Left cardiac atrium (tissue), 4 donors: ENCODE measurements at places on chromosomes 5 and 9. TPM values are rescaled to one million over a fixed set of nuclear protein-coding genes. Genes with fewer than 3 reads are reported as not detected.

DNA sequence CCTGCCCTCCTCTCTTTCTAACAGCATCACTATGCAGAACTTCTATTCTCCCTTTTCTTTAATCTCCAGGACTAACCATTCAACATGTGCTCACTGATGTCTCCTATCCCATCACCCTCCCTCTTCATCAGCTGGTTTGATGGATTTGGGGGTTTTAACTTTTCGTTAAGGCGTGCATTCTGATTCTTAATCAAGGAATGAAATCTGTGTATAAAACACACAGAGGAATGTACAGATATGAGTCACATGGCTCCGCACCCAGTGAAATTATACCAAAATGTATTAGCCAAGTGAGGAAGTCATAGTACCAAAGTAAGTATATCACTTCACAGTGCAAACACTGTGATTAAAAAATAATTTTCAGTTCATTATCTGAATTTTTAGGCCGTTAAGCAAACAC is 35.2 kb downstream of the MARCHF11 start:
- no peak for DNase-seq

Gene CYFIP2
- 27.6 TPM for total RNA-seq

- DNase-seq, result no peak
Observed at GRCh38 chr5:45261125-45261524, 435.1 kb downstream of the HCN1 start.

Gene MEIKIN
- not detected for total RNA-seq

GRCh38 chr5:75006865-75007822 is 45.2 kb downstream of the GCNT4 start:
- DNase-seq, result no peak

DNA sequence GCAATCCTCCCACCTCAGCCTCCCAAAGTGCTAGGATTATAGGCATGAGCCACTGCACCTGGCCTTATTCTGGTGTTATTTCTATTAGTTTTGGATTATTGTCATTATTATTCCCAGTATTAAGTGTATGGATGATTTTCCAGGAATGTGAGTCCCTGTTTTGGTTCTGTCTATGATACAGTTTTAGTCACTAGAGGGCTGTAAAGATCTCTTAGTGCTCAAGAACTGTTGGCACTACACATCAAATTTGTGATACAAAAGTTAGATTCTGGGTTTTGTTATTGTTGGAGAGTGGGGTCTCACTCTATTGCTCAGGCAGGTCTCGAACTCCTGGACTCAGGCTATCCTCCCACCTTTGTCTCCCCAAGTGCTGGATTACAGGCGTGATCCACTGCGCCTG is 12.1 kb downstream of the CCL28 start:
- DNase-seq, result no peak

DNA sequence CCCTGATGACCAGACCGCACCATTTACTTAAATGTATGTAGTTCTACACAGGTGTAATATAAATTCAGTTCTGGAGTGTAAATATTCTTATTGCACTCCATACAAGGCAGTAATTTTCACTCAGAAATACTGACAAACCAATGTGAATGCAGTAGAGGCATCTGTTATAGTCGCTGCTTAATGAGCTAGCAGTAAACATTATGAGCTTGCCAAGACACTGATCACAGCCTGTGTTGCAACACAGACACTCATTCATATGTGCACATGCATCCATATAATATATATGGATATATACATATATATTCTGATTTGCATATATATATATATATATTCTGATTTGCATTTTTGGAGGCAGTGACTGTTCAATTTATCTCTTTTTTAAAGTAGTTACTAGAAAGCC is 435.1 kb upstream of the ST8SIA4 start:
- no peak for DNase-seq

DNA sequence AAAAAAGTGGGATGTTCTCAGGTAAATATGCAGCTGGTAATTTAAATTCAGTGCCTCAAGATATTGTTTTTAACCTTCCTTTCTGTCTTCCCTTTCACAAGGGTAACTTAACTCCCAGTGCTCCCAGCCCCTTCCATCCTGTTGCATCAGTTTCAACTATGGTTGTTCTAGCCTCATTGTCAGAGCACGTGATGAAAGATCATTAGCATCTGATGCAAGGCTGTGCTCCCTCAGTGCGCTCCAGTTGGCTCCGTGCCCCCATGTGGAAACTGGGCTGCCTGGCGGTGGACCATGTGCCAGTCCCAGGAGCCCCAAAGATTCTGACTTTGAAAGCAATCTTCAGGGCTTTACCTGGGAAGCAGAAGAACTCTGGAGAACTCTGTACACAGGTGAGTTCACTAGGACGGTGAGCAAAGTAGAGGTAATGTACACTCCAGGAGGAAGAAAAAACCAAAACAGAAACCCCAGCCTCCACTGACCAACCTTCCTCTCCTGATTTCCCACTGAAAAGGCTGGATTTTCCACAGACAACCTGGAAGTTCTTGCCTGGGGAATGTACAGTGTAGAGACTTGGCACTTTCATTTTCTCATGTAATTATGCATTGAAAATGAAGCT is 96.9 kb downstream of the SLC1A3 start:
- peak; percentile 34 for DNase-seq

- DNase-seq, result no peak
Observed at GRCh38 chr9:124475868-124476690, 25.8 kb downstream of the ADGRD2 start.

- DNase-seq, result no peak
Observed at GRCh38 chr5:35921930-35922329, 16.5 kb downstream of the CAPSL start.

Gene HK3
- 16.8 TPM for total RNA-seq

DNA sequence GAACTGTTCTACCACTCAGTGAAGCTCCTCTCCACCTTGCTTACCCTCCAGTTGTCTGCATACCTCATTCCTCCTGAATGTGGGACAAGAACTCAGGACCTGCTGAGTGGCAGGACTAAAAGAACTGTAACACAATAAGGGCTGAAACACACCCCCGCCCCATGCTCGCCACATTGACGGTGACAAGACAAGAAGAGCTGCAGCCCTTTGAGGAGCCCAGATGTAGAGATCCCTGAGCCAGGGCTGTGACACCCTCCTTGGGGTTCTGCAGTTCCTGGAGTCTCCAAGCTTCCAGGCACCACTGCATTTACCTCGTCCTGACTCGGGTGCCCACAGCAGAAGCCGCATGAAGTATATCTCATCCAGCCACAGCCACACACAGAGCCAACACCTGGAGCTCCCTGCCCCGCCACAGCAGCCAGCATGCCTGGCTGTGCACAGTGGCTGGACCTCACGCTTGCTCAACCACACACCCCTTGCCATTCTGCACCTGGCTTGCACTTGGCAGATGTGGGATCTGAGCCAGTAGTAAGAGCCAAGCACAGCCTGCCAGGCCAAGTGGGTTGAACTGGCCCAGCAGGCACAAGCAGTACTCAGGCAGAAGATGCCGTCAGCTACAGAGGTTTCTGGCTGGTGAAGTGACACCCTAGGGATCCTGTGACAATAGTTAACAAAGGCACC is 166.1 kb downstream of the RNF180 start:
- DNase-seq, result peak; percentile 62

Gene RBM27
- total RNA-seq, result 13.7 TPM

GRCh38 chr5:129991780-129992179 is 87.5 kb downstream of the CHSY3 start:
- DNase-seq, result no peak

DNA sequence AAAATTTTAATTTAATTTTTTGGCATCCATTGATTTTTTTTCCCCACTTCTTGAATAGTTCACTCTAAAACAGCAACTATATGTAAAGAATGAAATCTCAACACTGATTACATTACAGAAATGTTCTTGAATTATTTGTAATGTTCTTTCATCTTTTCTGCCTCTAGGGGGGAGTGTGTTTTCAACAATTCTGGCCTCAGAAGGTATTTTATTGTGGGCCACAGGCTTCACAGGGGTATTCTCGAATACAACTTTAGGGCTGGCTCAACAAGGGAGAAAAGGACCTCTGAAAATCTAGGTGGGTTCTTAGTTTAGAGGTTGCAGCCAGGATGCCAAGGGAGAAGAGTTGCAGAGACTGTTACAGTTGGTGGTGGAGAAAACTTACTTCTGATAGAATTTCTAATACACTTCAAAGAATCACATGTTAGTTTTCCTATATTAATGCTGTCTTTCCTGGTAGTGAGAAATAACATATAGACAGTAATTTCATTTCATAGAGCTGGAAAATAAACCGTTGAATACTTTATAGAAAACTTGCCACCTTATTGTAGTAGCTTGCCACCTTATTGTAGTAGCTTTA is 3.6 kb upstream of the NPR3 start:
- DNase-seq, result no peak

Gene SLC28A3
- total RNA-seq, result 1.2 TPM

DNA sequence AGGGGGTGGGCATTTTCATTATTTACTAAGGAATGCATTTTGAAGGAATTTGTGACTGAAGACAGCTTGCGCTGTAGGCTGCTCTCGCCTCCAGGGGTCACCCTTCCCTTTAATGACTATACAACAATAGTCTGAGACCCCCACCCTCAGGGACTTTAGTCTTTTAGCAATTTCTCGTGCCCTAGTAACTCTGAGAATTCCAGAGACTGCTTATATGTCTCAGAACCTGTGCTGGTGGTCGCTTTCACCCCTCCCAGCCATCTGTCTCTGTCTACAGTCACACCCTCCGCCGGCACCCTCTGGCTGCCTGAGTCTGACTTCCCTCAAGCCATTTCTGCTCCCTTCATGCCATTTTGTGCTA is 671.4 kb downstream of the NR2F1-AS1 start:
- DNase-seq, result no peak

Gene CYLC2
- total RNA-seq, result not detected

GRCh38 chr5:107567901-107568671 is 102.7 kb downstream of the EFNA5 start:
- no peak for DNase-seq

Gene BTNL9
- 31.4 TPM for total RNA-seq

DNA sequence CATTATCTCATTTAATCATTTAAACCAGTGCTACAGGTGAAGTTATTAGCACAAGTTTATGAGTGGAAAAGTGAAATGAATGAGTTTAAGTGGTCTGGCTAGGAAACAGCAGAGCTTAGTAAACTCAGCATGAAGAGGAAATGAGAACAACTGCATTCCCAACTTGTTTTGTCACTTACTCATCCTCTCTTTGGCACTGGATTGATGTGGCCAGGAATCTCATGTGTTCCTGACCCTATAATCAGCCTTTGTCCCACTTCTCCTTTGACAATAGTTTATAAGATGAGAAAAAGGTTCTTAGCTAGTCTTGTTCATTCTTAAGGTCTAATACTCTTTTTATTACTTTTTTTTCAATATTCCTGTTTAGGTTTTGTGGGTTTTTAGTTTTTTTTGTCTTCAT is 559.2 kb upstream of the TLE4 start:
- no peak for DNase-seq

DNA sequence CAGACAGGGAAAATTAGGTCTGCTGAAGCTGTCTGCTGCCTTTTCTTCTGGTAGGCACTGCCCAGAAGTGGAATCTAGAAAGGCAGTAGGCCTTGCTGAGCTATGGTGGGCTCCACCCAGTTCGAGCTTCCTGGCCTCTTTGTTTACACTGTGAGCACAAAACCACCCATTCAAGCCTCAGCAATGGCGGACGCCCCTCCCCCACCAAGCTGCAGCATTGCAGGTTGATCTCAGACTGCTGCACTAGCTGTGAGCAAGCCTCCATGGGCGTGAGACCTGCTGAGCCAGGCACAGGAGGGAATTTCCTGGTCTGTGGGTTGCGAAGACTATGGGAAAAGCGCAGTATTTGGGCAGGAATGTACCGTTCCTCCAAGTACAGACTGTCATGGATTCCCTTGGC is 18.5 kb downstream of the AGTPBP1 start:
- DNase-seq, result no peak

DNA sequence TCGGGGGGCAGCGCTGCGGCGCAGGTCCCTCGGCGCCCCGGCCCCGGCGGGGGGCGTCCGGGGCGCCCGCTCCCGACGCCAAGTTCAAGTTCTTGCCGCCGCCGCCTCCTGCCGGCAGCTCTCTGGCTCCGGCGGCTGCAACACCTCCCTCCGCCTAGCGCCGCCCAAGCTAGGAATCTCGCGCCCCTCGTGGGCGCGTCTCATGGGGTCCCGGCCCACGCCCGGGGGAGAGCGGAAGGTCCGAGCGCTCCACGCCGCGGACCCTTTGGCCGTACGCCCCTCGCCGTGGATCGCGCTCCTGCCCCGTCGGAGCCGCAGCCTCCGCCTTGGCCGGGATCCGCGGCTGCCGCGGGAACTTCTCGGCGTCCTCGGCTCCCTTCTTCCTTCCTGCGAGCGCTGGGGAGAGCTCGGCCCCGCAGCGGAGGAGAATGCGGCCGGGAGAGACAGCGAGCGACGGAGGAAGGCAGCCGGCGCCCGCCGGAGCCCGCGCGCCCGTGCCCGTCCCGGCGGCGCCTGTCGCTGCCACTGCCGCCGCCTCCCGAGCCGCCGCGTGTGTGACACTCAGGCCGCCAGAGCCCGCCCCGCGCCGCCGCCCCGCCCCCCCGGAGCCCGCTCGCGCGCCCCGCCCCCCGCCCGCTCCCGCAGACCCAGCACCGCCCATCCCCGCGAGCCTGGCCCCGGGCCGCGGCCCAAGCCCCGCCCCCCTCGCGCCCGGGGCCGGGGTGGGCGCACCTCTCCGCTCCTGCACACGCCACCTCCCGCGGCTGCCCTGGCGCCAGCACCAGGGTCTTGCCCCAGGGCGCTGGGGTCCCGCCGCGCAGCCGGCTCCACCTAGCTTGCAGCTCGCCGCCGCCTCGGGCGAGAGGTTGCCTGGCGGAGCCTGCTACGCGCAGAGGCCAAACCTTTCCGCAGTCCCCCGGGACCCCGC is at the start of gene SHB:
Gene SHB, minus strand, starts transcription at position 527 of the 928 bp plus-strand sequence. CDS start 582 bp downstream, outside the sequence.
- peak; percentile 86 for DNase-seq

- DNase-seq, result no peak
Observed at GRCh38 chr9:93461821-93462220, 8.4 kb upstream of the FAM120AOS start.

DNA sequence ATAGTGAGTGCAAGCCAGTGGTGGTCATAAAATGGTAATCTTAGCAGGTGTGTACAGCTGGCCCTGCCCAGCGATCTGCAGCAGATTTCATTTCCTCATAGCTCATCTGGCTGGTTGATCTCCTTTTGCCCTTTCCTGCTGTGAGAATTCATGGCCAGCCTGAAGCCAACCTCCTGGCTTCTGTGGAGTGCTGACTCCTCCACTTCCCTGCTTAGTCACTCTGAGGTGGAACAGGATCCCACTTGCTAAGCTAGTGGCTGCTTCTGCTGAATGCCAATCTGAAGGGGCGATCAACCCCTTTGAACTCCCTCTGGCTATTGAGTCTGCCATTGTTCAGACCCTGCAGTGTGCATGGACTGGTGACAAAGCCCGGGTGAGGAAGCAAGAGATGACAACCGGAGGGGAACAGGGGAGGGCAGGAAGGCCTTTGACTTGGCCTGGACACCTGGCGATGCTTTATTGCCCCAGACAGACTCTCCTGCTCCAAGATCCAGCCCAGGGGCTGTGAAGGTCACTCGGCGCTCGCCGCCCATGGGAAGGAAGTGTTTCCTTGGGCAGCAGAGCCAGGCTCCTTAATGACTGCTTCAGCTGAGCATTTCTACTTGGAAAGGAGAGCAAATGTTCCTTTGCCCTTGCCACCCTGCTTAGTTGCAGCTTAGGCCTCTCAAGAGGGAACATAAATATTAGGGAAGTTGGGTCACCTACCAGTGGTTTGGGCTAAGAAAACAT is 341.1 kb downstream of the ZSWIM6 start:
- DNase-seq, result no peak

Gene PHF24
- 0.32 TPM for total RNA-seq
